Activated T-helper 1 cell treated with anti-CD3 and anti-CD28 coated beads, Interleukin-12 subunit alpha, Interleukin-12 subunit beta, Interleukin-2, Interleukin-4 antibody, amounts not matched to agents 30 ng/mL and 10 ng/mL and 1 ng/mL, durations not matched to agents 14 hours and 24 hours and 36 hours (primary cell): ENCODE measurements at places on chromosomes 3 and 15.
A peak's percentile ranks its signal among the peaks of the same experiment; 100 is the strongest.

DNA sequence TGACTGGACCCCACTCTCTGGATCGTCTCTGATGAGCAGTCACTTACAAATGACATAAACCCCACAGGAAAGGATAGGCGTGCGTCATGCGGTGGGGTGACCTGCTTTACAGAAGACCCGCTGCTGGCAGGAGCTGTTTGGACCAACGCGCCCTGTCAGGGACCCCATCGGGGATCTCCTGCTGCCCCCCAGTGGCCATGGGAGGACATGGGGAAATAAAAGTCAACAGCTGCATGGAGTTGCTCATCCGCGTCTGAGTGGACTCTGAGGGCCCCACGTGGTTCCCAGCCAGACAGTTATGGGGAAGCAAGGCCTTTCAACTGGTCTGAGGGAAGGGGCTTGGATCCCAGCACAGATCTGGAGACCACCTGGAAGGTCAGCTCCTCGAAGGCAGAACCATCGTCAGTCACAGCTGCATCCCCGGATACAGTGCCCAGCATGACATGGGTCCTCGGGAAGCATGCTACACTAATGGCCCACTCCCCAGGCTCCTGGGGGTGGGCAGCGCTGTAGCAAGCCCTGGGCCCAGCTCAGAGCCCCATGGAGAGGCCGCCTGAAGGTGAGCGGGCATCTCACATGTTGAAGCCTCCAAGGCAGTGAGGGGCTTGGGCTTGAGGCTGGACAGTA lies 32.1 kb downstream of the PTH1R start:
- DNase-seq = peak; percentile 61

DNA sequence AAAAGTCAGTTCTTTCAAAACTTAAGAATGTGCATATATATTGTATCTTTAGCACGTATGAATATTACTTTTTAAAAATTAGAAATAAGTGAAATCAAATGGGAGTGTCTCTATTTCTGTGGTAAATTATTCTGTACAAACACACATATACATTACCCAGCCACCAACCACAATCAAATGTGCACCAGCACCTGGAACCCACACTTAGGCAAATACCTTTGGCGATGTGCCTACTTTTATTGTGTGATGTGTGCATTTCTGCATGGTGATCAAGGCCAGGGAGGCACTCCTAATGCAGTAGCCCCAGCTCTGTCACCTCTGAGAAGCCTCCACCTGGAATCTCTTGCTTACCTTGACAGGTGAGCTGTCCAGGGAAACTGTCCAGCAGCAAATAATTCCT lies 76.9 kb downstream of the PIK3R4 start:
- DNase-seq = no peak

- DNase-seq = no peak
Measured at GRCh38 chr3:120705884-120706582, 24.0 kb upstream of the HGD start.

DNA sequence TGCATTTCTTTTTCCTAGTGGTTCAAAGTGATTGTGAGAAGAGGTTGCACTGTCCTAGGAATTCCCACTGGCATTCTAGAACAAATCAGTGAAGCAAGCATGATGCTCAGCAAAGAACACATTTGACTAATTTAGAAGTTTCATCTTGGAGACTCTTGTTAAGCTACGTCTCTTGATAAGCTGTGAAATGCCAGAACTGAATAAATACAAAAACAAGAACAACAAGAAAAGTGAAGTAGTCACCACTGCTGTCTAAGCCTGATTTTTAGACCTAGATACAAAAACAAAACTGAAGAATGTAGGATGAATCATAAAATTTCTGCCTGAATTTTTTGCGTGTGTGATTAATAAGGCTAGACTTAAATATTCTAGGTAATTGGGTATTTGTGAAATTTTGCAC lies 1162.4 kb downstream of the TUSC7 start:
- no peak for DNase-seq

- DNase-seq = no peak
Measured at GRCh38 chr15:40339621-40339945, 1.2 kb downstream of the CCDC9B start.

- no peak for DNase-seq
Measured at GRCh38 chr3:102301155-102301880, 133.5 kb upstream of the ZPLD1 start.

DNA sequence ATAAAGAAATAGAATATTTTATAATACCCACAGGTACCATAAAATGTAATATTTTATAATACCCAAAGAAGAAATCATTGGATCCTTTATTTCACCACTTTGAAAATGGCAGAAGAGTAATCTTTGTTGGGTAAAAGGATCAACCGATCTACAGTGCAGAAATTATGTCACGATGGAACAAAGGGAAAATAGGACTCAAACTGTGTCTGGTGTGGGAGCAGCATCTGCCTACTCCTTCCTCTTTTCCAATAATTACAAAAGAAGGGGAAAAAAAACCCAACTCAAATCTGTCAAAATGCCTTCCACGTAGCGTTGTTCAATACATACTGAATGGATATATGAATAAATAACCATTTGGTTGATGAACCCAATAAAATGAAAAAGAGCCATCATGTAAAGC lies 492.6 kb upstream of the TBL1XR1 start:
- no peak for DNase-seq

GRCh38 chr15:58298879-58299850 lies 132.6 kb upstream of the LIPC start:
- DNase-seq = no peak

GRCh38 chr3:99607151-99607550 lies 31.2 kb upstream of the COL8A1 start:
- DNase-seq = no peak

GRCh38 chr3:116920826-116921610 lies 211.4 kb downstream of the TUSC7 start:
- DNase-seq = no peak

DNA sequence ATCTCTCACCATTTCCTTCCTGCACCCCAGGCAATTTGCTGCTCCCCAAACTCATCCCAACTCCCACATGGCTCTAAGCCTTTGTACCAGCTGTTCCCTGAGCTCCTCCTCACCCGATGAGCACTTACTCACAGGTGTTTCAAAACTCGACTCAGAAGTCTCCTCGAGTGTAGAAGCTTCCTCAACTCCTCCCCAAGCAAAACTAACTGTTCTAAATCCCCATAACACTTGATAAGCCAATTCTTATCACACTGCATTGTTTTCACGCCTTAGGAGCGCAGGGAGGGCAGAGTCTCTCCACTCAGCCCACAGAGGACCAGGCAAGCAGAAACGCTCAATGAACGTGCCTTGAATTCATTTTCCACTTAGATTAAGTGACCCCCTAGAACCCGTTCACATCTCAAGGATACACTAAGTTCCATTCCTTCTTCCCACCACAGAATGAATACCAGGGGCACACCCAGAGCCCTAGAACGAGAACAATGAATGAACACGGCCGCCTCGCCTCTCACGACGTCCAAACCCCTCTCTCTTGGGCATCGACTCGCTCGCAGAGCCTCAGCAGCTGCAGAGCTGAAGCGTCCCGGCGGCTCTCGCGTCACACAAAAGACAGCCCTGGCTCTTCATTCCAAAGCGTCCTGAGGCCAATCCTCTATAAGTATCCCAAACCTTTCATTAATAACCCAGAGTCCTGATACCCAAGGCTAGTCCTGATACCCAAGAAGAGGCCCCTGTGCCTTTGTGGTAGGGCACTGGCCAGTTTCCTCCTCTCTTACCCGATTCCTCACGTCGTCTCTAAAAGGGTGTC lies 1.1 kb downstream of the RAF1 start:
- DNase-seq = peak; percentile 13

GRCh38 chr15:92377083-92377789 lies 16.4 kb upstream of the ST8SIA2 start:
- DNase-seq = no peak

DNA sequence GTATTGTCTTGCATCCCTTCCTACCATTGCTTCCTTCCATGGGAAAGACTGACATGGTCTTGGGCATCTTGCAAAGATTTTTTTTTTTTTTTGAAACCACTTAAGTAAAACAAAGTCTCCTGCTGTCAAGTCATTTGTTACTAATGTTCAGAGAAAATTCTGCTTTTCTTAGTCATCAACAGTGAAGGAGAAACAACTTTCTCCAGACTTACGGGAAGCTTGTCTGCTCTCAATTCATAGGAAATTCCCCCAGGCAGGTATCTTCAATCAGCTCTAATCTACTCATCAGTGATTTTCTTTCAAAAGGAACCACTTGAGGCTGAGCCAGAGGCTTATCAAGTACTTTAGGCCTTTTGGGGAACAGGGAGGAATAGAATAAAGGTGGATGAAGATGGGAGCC lies 15.9 kb upstream of the DRD3 start:
- no peak for DNase-seq

- DNase-seq = no peak
Measured at GRCh38 chr3:42376344-42376798, 34.0 kb downstream of the LYZL4 start.

DNA sequence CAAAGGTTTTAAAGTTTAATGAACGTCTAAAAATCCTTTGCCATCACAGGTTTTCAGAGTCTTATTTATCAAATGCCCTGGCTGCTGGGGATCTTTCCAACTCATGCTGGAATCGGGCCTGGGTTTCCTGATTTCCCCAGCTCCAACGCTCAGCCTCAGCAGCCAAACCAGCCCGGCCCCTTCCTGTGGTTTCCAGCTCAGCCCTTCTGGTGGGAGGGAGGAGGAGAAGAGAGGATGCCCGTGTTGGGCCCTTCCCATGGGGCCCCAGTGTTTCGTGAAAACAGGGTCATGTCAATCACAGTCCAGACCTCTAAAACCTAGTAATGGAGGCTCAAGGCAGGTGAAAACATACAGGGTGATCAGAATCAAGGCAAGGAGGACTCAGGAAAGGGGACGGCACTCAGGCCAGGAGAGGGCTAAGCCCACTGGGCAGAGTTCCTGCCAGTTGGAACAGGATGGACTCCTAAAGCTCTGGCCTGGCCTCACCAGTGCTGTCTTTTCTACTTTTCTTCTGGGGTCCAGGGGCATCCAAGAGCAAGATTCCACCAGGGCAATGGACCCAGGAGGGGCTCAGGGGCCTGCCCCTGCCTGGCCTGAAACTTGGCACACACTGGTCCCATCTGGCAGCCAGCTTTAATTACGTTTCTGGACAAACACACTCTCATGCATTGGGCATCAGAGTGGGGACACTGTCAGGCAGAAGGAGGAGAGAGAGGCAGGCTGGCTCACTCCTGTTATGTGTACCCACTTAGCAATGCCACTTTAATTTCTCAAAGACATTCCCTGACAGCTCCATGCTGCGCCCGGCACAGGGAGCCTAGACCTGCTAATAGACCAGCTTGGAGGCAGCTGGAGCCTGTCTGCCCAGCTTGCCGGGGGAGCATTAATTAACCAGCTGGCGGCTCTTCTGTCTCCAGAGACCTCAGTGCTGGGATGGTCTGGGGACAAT lies 194.6 kb downstream of the FAM43A start:
- no peak for DNase-seq

- no peak for DNase-seq
Measured at GRCh38 chr15:78989701-78990240, 44.9 kb upstream of the CTSH start.

DNA sequence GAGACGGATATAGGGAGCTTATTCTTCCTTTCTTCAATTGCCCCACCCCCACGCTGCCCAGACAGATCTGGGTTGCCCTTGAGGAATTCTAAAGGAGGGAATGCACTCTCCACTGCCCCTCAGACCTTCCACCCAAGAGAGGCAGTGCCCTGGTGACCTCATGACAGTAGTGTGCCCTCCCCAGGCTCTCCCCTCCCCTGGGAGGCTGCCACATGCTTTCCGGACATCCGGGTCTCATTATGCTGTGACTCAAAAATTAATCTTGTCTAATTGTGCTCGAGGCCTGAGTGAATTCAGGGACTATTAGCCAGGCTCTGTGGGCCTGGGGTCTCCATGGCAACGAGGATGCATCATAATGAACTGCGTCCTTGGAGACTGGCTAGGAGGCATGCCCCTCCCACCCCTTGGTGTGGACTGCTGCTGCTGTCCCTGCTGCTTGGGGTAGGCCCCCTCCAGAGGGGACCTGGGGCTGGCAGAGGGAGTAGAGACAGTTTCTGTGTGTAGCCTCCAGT lies 20.8 kb downstream of the CORO2B start:
- DNase-seq = no peak

- no peak for DNase-seq
Measured at GRCh38 chr3:127772827-127773751, 49.2 kb downstream of the MGLL start.

DNA sequence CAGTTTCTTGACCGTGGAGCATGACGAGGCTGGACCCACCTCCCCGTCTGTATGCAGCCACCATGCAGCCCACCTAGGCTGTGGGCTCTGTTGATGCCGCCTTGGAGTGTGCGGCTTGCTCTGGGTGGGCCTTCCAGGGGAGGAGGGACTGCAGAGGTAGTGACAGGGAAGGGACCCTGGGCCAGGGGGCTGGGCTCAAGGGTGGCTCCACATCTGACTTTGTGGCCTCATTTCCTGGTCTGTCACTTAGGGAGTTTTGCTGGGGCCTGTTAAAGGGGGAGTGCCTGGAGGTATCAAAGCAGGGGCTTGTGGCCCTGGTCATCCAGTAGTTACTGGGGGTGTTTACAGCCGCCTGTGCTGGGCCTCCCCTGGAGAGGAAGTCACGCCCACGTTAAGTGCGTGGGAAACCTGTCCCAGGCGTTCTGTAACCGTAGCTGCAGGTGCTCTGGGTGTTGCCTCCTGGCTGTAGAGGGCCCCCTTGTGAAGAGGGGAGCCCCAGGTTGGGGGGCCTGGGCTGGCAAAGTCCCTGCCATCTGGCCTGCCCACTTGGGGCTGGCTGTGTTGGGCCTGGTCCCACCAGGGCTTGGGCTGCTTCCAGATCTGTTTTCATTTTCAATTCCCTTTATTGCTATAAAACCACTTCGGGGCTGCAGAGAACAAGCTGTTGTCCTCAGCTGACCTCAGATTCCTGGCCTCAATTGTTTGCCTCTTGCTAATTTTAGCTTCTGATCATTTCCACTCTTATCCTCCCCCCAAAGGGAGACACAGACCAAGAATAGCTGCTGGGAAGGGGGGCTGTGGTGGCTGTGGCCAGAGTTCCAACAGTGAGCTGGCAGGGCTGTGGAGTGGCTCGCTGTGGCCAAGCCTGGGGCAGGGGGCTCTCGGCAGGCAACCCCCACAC lies 26.5 kb downstream of the KLF13 start:
- DNase-seq = peak; percentile 29

GRCh38 chr15:99564221-99565048 lies 1.3 kb upstream of the MEF2A start:
- DNase-seq = no peak

GRCh38 chr3:104005815-104006214 lies 1360.9 kb upstream of the ALCAM start:
- no peak for DNase-seq

- no peak for DNase-seq
Measured at GRCh38 chr3:107082527-107082926, 294.7 kb upstream of the CCDC54 start.

DNA sequence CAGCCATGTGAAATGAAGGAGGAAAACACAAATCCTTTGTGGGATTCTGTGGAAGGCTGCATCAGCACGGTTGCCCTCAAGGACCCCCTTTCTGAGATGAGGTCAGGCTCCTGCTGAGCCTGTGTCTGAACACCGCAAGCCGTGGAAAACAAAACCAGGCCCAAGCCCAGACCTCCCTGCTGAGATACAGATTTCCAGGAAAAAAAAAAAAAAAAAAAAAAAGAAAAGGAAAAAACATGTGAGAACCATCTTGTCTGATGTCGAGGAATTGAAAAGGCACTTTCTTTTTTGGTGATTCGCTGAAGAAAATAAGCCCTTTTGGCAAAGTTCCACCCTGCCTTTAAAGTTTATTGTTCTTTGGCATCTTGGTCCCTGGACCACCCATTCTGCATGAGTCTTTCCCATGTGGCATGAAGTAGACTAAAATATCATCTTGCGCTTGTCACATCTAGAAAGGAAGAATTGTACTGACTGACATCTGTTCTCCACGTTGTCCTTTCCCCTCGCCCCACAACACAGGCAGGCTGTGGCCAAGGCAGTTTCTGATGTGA lies 117.6 kb downstream of the CHST2 start:
- no peak for DNase-seq
